Stimulated activated CD8-positive, alpha-beta memory T cell treated with anti-CD3 and anti-CD28 coated beads, Interleukin-7, amount 100 ng/mL, for 1 hour (primary cell): ENCODE measurements at places on chromosomes 5 and 9.
A peak's percentile ranks its signal among the peaks of the same experiment; 100 is the strongest.

- no peak for DNase-seq
Measured at GRCh38 chr5:87729781-87730180, 317.1 kb upstream of the CCNH start.

DNA sequence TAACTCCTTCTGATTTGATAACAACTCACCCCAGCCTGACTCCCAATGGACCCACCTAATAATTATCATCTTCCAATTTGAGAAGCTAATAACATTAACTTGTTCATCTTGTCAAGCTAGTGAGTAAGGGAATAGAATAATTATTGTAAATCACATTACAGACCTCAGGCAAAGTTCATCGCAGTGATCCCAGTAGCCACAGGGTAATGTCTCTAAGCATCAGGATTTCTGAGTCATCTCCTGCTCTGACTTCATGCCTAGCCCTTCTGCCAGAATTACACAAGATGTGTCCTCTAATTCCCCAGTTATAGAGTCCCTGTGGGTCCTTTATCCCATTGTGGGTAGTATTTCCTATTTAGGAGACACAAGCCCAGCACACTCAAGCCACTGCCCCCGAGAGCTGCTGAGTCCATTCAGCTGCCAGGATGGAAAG is 365.7 kb downstream of the DEPDC1B start:
- no peak for DNase-seq

- DNase-seq = no peak
Measured at GRCh38 chr9:124771867-124772679, 962 bp upstream of the NR6A1 start.

DNA sequence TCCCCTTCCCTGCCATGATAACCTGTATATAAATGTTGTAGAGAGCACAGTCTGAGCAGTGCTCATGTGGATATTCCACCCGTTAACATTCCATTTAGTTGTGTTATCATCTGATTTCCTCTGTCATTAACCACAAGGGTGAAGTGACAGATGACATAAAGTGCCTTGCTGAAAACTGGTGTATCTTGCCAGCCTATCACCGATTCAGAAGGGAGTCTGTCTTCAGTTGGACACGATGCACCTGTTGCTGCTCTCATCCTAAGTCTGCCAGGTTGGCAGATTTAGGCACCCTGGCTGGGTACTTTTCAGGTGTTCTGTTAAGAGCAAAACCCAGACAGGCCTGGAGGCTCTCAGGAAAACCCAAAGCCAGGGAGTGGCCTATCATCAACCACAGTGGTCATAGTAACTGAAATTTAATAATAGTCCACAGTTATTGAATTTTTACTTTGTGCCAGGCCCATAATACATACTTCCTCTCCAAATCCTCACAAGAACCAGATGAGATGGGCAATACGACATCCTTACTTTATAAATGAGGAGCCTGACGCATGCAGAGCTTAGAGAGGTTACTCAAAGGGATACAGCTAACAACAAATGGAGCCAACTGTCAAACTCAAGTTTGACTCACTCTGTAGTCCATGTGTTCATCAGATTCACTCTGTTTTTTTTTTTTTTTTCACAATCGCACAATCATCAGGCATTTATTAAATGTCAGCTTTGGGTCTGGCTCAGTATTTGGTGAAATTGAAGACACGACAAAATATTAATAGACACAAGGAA is 100.7 kb upstream of the SPRY4 start:
- no peak for DNase-seq

DNA sequence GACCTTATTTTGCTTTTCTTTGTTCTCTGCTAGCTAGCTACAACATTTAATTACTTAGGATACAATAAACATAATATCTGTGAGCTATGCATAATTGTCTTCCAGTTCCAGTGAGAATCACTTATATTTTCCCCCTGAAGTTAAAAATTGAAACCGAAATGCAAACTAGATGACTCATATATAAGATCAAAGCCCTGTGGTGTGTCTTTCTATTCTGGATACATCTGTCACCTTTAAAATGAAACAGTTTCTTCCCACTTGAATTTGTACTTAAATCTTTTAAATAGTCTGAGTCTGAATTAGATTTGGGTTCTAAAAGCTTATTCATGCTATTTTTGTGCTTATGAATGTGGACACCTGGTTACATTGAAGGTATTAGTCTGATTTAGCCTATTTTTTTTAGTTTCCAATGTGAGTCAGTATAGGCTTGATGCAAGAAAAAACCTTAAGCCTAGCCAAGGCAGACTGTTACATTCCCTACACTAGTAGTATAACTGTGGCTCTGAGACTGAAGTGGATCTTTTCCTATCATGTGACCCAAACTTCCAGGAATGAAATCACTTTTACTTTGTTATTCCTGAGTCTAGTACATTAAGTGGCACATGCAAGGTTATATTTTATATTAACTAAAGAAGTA is 703.5 kb upstream of the RGMB start:
- DNase-seq = no peak

DNA sequence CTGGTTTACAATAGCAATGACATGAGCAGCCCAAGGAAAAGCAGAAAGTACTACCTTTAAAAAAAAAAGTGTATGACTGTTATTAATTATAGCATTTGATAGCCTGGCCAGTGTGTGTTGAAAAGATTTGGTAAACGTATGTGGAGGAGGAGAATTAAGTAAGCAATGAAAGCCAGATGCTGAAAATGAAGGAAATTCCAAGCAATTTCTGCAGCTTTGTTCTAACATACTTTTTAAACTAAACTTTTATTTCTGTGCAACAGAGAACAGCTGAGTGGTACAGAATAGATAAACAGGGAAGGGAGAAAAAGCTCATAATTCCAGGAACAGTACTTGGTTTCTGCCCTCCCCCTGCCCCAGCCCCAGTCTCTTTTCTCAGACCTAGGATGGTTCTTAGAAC is 252.6 kb downstream of the ADAMTSL1 start:
- no peak for DNase-seq

- DNase-seq = peak; percentile 17
Measured at GRCh38 chr9:2016408-2017330, 1.5 kb downstream of the SMARCA2 start.

DNA sequence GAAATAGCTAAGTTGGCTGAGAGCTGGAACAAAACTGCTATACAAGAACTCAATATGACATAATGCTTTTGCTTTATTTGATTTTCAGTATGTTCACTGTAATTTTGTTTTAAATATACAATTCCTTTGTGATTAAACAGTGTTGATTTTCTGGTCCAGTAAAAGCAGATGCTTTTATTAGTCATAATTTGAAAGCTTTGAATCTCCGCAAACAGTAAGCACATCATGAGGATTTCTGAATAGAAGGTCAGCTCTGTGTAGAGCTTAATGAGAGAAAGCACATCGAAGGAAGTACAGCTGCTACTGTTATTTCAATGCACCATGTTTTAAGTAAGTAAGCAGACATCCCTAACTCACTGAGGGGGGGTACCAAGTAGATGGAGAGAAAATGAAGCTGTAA is 701.3 kb upstream of the ACO1 start:
- DNase-seq = no peak

GRCh38 chr5:117623042-117623805 is 1048.6 kb upstream of the SEMA6A start:
- no peak for DNase-seq

DNA sequence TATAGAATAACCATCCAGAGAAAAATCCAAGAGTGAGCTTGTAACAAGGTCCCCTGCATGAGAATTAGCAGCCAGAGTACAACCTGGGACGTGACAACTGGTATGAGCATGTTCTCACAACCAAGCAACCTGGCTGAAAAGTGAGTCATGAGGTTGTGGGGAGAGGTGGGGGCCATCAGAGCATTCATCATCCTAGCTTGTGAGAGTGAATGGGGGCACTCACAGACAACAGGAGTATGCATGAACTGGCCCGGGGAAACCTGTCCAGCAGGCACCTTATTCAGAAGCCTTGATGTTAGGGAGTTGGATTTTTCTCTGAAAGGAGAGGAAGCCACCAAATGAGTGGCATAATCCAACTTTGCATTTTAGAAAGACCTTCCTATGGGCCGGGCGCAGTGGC is 113.0 kb downstream of the FRMD3 start:
- DNase-seq = no peak

- no peak for DNase-seq
Measured at GRCh38 chr9:92550765-92551164, 15.0 kb upstream of the ECM2 start.

DNA sequence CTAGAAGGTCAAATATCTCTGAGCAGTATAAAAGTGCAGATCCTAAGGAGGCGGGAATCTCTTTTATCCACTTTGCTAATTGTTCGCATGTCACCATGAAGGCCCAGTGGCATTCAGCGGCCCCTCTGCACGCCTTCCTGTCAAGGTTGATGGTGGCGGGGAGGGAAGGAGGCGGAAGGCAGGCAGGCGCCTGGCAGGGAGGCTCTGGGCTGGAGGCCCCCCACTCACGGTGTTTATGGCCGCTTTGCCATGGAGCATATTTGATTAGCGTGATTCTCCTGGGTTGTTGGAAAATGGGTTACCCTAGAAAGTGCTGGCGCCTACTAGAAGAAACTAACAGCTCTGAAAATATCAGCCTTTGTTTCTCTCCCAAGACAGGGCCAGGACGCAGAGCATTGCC is 209.6 kb downstream of the FSTL4 start:
- DNase-seq = no peak

- DNase-seq = no peak
Measured at GRCh38 chr5:134466241-134467069, 54.8 kb upstream of the CDKN2AIPNL start.

DNA sequence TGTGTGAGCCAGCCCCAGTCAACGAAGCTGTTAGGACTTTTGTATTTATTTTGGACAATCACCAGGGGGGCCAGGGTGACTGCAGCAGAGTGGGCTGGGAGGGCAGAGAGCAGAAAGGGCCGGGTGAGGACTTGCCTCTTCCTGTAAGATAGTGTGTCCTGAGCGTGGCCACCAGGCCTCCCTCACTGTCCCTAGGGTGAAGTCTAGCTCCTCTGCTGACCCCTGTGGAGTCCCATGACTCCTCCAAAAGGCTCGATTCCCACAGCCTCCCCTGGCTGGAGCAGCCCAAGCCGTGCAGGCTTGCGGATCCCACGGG is 147.8 kb downstream of the RXRA start:
- DNase-seq = no peak

GRCh38 chr9:99103901-99104458 is 933 bp upstream of the TGFBR1 start:
- no peak for DNase-seq

- DNase-seq = no peak
Measured at GRCh38 chr9:101367323-101367722, 17.5 kb downstream of the BAAT start.

- DNase-seq = no peak
Measured at GRCh38 chr9:5909976-5910375, 19.3 kb downstream of the MLANA start.

- no peak for DNase-seq
Measured at GRCh38 chr5:33048315-33048714, 337.2 kb downstream of the NPR3 start.

DNA sequence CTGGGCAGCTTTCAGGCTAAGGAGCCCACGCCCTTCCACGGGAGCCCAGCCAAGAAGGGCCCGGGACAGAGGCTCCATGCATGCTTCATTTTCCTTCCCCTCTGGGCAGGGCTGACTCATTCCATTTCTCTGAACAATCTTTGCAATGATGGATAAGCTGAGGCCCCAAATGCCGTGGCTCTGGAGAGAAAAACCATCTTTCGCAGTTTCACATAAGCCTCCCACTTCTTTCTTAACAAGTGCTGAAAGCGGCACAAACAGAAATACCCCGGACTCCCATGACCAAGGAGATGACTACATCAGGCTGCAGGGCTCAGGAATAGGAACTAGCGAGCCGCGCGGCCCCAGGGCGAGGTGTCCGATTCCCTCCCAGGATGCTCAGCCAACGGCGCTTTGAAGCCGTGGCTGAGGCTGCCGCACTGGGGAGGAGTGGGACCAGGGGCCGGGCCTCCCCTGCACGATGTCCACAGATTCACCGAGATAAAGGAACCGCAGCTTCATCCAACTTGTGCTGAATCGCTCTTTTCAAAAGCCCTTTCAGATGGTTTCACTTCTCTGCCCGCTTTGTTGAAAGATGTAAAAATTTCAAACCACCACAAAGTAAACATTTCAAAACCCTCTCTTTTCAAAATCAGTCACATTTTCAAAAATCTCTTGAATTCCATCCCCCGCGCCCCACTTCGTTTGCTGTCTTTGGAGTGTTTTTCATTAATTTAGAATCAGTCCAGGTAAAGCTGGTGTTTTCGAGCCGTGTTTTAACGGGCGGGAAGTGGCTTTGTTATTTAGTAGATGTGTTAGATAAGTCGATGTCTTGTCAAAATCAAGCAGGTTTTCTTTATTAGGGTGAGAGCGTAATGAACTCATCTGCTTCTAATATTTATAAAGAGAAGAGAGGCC is 96.5 kb upstream of the LMX1B start:
- DNase-seq = no peak

- DNase-seq = no peak
Measured at GRCh38 chr5:98605426-98605825, 168.0 kb upstream of the RGMB start.

DNA sequence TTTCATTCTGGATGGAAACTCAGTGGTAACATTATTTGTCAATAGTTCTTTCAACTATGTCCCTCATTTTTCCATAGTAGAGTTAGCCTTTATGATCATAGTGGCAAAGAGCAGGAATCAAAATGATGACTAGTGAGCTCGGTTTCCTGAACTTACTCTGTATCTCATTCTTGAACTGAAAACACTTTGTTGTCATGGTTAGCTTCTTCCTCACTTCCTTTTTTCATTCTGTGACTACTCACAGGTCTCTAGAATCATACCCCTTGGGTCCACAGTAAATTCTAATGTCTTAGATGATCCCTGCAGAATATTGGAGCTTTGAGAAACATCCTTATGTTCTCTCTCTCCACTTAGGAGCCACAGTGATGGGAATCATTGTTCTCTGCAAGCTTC is 29.4 kb upstream of the RECK start:
- DNase-seq = no peak

DNA sequence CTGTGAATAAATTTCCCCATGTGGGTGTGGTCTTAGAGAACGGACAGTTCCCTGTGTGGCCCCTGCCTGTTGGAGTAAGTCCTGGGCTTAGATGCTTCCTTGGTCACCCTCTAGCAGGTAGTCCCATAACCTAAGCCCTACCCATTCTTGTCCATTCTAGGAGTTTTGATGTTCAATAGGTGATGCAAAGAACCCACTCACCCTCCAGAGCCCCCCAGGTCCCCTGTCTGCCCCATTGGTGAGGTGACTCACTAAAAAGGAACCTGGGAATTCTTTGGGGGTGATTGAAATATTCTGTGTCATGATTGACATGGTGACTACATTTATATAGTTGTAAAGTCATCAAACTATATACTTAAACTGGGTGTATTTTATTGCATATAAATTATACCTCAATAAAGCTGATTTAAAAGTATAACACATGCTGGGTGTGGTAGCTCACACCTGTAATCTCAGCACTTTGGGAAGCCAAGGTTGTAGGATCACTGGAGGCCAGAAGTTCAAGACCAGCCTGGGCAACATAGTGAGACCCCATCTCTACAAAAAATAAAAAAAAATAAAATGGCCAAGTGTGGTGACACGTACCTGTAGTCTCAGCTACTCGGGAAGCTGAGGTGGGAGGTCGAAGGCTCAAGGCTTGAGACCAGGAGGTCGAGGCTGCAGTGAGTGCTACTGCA is 20.8 kb upstream of the GTF3C5 start:
- DNase-seq = no peak

- DNase-seq = no peak
Measured at GRCh38 chr9:30504502-30504905, 1879.9 kb upstream of the ACO1 start.

GRCh38 chr9:93895535-93895934 is 59.6 kb downstream of the BARX1 start:
- DNase-seq = no peak
